ENCODE measurements at places on chromosomes 7 and 10.

DNA sequence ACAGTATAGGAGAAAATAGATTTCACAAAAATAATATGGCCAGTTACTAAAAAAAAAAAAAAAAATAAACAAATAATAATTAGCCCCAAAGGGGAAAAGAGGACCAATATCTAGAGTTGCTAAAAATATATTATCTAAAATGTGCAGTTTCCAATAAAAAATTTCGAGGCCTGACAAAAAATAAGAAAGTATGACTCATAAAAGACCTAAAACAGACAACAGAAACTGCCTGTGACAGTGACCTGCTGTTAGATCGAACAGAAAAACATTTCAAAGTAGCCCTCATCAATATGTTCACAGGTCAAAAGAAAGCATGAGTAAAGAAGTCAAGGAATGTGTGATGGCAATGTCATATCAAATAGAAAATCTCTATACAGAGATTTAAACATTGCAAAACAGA, 11.8 kb upstream of the TSPAN12 start:
- DNase-seq = no peak

DNA sequence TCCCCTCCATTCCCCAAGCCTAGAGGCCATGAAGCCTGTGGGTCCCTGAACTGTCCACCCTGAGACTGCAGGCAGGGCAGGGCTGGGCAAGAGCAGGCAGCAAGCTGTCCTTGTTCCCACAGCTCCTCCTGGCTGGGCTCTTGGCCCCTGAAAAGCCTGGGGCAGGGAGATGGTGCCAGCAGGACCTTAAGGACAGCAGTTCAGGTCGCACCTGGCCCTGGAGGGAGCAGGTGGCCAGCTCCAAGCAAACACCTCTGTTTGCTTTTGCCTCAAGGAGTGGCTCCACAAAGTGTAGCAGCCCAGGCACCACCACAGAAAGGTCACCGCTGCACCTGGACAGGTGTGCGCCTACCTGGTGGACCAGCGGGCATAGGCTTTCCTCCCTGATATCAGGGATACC, 5.2 kb downstream of the RET start:
- DNase-seq = no peak

DNA sequence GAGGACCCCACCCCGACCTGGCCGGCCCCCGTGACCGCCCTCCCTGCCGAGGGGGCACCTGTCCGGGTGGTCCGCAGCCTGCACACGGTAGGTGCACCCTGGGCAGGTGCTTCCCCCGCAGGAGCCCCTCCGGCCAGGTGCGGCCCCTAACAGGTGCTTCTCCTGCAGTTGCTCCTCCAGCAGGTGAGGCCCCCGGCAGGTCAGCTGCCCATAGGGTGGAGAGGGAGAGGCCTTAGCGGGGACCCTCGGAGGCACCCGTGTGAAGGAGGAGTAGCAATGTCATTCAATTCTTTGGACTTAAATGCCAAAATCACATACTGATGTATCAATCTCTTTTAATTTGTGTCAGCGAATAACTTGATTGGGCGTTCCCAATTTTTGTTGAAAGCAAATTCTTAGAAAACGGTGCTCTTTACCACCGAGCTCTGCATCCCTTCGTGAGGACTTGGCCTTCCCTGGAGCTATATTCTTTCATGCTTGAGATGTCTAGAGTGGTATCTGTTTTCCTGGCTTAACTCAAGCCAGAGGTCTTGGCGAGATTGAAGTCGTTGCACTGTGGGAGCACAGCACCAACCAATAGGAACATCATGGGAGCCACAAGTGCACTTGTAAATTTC, 738 bp upstream of the NCAPG2 start:
- no peak for DNase-seq

DNA sequence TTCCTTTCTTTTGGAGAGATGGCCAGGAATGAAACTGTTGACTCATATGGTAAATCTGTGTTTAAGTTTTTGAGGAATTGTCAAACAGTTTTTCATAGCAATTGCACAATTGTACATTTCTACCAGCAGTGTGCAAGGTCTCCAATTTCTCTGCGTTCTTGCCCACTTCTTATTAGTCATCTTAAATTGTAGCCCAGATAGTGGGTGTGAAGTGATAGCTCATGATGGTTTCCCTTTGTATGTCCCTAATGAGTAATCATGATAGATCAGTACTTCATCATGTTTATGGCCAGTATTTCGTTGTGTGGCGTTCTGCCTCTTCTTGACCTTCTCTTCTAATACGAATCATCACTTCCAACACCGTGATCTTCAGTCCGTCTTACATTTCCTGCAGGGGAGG, 136.3 kb downstream of the DOCK1 start:
- DNase-seq = no peak

DNA sequence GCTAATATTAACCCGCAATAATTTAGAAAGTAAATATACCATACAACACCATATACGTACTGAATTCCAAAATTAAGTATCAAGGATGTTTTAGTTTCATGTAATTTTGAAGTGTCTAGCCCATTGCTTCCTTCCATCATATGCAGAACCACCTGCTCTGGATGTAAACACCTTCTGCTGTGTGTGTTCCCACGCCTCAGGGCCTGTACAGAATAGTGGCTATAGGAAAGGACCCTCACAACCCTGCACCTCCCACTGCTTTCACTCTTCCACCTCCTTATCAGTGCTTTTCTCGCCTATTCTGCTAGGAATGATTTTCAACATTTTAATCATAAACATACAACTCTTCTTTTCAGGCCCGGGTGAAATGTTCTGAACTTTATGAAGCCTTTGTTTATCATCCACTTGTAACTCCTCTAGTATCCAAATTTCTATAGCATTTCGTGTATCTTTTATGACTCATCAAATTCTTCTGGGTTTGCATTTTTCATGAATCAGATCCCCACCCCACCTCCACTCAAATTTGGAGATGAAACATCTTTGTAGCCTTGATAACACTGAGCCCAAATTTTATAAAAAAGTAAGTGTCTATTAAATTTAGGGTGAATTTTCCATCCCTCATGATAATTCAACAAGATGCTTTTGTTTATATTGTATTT, 1106.8 kb upstream of the C7orf33 start:
- DNase-seq = no peak

GRCh38 chr10:63763744-63764143, 242.5 kb downstream of the REEP3 start:
- DNase-seq = no peak

- no peak for DNase-seq
Measured at GRCh38 chr10:4639960-4640359, 186.0 kb upstream of the AKR1E2 start.

DNA sequence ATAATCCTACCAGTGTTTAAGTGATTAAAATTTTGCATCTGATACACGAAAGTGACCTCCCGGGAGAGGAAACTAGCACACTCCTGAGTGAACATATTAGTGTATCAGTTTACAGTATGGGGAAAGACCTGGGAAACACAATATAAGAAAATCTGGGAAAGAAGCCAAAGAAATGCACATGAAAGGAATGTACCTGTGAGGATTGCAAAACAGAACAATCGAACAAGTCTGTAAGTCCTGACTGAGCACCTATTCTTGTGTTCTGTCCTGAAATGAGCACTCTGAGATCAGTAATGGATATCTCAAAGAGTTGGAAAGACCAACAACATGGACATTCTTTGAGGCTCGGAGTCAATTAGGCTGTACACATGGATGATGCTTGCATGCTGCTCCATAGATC, 554.7 kb downstream of the SORCS3 start:
- DNase-seq = no peak

GRCh38 chr7:130297628-130298543, 4.9 kb downstream of the CPA4 start:
- no peak for DNase-seq

- no peak for DNase-seq
Measured at GRCh38 chr7:134690016-134690415, 43.4 kb downstream of the BPGM start.

GRCh38 chr10:77862595-77862994, 64.0 kb downstream of the DLG5 start:
- no peak for DNase-seq

DNA sequence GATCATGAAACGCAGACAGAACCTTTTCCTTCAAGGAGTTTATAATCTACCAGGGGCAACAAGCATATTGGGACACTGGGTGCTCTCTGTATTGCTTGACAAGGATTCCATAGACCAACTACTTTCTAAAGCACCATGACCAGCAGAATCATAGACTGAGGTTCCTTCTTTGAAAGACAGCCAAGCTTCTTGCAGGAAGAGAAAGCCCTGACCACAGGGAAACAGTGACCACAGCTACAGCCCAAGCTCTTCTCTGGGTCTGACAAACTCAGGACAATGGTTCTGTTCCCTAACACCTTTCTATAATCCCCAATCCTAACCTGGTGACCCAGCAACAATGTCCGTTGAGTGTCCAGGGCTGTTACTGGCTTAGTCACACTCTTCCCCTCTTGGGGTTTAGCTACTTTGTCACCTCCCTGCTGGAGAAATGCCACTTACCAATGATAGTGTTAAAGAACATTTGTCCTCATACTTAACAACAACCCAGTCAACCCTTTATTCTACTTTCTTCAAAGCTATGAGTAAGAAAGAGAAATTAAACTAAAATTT, 155.7 kb downstream of the JAZF1 start:
- DNase-seq = no peak

DNA sequence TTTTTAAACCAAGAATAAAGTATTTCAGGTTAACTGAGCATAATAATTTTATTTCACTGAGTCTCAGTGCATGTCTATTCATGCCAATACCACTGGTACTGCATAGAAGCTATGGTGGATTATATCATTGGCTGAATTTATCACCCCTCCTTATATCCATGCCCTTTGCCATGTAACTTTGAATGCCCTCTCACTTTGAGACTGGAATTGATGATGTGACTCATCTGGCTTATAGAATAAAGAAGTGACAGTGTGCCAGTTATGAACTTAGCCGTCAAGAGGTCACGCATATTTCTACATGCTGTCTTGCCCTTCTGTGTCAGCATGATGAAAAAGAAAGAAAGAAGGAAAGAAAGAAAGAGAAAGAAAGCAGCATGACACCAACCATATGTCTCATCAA, 20.7 kb upstream of the ABLIM1 start:
- DNase-seq = no peak

DNA sequence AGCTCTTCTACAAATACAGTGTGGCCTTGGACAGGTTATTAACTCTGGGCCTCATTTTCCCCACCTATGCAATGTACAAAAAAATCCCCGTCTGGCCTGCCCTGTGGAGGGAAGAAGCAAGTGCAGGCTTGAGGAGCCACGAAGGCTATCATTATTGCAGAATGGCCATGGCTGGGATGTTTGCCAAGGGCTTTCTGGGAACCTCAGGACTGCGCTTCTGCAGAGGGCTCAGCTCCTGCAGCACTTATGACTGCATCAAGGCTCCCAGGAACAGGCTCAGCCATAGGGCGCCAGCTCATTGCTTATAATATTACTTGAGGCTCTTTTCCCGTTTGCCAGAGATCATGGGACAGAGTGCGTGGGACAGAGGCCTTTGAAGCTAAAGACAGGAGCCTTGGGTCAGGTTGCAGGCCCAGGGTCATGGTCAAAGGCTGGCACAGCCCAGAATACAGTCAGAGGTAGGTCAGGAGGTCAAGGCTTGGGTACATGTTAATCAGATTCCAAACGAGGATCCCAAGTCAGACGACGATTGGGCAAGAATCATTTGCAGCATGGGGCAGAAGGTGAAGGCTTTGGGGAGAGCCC, 20.6 kb upstream of the C10orf105 start:
- no peak for DNase-seq

DNA sequence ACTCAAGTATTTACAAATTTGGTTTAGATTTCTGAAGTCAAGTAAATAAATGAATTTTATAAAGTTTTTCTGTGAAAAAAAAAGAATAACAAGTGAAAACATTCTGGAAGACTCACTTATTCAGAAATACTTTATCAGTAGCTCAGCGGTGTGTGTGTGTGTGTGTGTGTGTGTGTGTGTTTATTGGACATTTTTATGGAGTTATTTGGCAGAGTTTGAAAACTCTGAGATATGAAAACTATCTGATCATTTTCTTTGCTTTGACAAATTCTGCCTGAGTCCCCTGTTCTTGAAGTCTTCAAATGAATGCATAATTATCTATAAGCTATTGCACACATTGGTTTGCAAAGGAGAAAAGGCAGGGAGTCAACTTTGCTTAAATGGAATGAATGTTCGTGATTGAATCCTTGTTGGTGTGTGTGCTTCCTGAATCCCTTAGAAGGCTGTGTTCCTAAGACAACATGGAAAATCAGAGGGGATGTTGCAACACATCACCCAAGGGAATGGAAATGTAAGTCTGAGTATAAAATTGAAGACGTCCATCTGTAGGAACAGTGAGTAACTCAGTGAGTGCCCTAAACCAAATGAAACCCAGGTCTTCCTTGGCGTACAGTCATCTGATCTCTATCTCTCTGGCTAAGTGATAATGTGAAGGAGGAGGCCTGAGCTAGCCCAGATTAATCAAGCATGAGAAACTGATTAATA, 160.9 kb downstream of the REEP3 start:
- no peak for DNase-seq

GRCh38 chr7:21938463-21938862, 7.2 kb downstream of the CDCA7L start:
- no peak for DNase-seq

- no peak for DNase-seq
Measured at GRCh38 chr10:96987842-96988175, 155.7 kb downstream of the LCOR start.

DNA sequence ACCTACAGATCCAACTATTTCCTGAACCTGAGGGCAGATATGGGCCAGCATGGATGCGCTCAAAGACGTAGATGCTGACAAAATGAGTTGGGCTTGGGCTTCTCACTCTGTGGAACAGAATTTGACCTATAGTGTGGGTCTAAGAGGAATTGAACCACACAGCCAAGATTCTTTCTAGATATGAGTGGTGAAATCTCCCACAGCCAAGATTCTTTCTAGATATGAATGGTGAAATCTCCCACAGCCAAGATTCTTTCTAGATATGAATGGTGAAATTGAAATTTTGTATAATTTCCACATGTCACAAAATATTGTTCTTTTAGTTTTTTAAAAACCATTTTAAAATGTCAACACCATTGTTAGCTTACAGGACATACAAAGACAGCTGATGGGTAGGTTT, 215.4 kb upstream of the LRGUK start:
- DNase-seq = no peak

DNA sequence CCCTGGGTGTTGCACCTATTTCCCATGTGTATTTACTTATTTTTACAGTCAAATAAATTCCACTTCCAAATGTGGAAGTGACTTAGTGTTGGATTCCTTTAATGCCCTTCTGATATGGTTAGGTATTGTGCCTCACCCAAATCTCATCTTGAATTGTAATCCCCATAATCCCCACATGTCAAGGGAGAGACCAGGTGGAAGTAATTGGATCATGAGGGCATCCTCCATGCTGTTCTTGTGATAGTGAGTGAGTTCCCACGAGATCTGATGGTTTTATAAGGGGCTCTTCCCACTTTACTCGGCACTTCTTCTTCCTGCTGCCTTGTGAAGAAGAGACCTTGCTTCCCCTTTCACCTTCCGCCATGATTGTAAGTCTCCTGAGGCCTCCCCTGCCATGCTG, 136.9 kb downstream of the SNX10 start:
- DNase-seq = no peak

Data from stimulated activated CD4-positive, alpha-beta T cell treated with anti-CD3 and anti-CD28 coated beads, Interleukin-1b, Interleukin-23, amount 100 ng/mL, for 24 hours (primary cell).